ENCODE measurements at places on chromosomes 2 and 18. TPM values are rescaled to one million over a fixed set of nuclear protein-coding genes. Genes with fewer than 3 reads are reported as not detected.

Gene SALL3
- not detected for polyA plus RNA-seq

DNA sequence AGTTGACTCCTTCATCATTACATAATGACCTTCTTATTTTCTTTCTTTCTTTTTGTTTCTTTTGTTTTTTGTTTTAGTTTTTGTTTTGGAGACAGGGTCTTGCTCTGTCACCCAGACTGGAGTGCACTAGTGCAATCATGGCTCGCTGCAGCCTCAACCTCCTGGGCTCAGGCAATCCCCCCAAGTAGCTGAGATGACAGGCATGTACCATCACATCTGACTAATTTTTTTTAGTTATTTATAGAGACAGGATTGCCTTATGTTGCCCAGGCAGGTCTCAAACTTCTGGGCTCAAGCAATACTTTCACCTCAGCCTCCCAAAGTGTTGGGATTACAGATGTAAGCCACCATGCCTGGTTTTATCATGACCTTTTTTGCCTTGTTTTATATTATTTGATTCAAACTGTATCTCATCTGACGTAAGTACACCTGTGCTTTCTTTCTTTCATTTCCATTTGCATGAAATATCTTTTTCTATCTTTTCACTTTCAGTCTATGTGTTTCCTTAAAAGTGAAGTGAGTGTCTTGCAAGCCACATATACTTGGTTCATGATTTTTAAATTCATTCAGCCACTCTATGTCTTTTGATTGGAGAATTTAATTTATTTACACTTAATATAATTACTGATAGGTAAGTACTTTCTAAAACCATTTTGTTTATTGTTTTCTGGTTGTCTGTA lies 39.1 kb downstream of the SP100 start:
- DNase-seq = no peak
- H3K27ac ChIP-seq = peak overlapping the region; percentile 50
- no peaks in the 10 kb centered on the region for H3K27me3 ChIP-seq
- peaks cover 74% of the 10 kb centered on the region for H3K36me3 ChIP-seq
- H3K4me1 ChIP-seq = peaks cover 96% of the 10 kb centered on the region

Gene EVX2
- not detected for polyA plus RNA-seq

DNA sequence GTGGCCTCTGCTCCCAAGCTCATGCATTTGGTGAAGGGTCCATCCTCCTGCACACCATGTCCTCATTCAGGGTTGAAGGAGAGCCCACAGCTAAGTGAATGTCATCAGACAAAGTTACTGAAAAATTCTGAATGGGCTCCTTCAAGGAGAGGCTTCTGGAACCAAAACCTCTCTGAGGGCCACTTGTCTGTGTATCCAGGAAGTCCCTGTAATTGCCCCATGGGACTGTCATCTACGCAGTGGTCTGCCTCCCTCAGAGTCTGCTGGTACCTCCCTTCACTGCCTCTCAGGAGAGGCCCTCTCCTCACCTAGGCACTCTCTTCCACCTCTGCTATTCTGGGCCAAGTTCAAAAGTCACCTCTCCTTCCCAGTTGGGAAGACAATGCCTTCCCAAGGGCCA lies 68.0 kb downstream of the SLC4A5 start:
- peaks cover 9% of the 10 kb centered on the region for H3K36me3 ChIP-seq
- H3K4me3 ChIP-seq = no peak overlapping the region
- DNase-seq = no peak
- peaks cover 3% of the 10 kb centered on the region for H3K27me3 ChIP-seq
- H3K27ac ChIP-seq = no peak overlapping the region

- peaks cover 16% of the 10 kb centered on the region for H3K4me1 ChIP-seq
- no peaks in the 10 kb centered on the region for H3K36me3 ChIP-seq
- H3K27me3 ChIP-seq = peaks cover 6% of the 10 kb centered on the region
- no peak overlapping the region for H3K27ac ChIP-seq
- peak overlapping the region; percentile 69 for H3K4me3 ChIP-seq
These were observed 30.2 kb upstream of the SSB start for GRCh38 chr2:169768262-169768995.

Gene PRSS56
- not detected for polyA plus RNA-seq

DNA sequence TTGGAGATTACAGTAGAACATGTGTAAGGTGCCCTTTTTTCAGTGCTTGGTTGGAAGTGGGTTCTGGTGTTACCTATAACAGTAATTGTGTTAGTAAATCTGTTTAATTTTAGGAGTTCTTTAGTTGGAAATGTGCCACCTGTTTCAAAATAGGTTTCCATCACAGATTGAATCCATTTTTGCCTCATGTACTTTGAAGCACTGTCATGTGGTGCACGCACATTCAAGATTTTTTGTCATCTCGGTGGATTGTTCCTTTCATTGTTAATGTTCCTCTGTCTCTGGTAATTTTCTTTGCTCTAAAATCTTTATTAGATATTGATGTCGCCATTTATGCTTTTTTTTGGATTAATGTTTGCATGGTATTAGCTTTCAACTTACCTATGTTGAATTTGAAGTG lies 1.3 kb downstream of the ATP9B start:
- peaks cover 36% of the 10 kb centered on the region for H3K27me3 ChIP-seq
- H3K4me1 ChIP-seq = peaks cover 76% of the 10 kb centered on the region
- H3K4me3 ChIP-seq = peak overlapping the region; percentile 92
- H3K27ac ChIP-seq = peak overlapping the region; percentile 76
- no peak for DNase-seq

- no peaks in the 10 kb centered on the region for H3K27me3 ChIP-seq
- peaks cover 4% of the 10 kb centered on the region for H3K36me3 ChIP-seq
- peak overlapping the region; percentile 11 for H3K27ac ChIP-seq
- DNase-seq = no peak
- H3K4me1 ChIP-seq = peaks cover 24% of the 10 kb centered on the region
These were observed 15.9 kb upstream of the ZBTB14 start for GRCh38 chr18:5311301-5311989.

- H3K27me3 ChIP-seq = no peaks in the 10 kb centered on the region
- H3K4me3 ChIP-seq = no peak overlapping the region
- no peak overlapping the region for H3K27ac ChIP-seq
- DNase-seq = no peak
- H3K36me3 ChIP-seq = no peaks in the 10 kb centered on the region
- H3K4me1 ChIP-seq = no peaks in the 10 kb centered on the region
These were observed 328.7 kb downstream of the NR4A2 start for GRCh38 chr2:156003780-156004179.

DNA sequence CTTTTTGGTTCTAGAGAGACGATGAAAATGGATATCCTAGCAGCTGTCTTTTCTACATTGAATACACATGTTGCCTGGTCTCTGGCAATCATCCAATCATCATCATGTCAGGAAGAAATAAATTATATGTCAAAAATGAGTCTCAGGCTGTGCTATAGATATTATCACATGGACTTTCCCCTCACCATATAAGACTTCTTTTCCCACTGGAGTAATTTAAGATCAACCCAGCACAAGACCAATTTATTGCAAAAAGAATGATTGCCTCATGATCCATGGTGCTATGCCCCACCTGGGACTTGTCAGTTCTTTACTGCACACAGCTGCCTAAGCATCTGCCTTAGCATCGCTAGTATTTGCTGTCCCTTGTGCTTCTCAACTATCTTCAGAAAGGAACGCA lies 783.7 kb upstream of the TMEFF2 start:
- no peak overlapping the region for H3K27ac ChIP-seq
- DNase-seq = no peak
- no peaks in the 10 kb centered on the region for H3K36me3 ChIP-seq
- no peaks in the 10 kb centered on the region for H3K4me1 ChIP-seq

DNA sequence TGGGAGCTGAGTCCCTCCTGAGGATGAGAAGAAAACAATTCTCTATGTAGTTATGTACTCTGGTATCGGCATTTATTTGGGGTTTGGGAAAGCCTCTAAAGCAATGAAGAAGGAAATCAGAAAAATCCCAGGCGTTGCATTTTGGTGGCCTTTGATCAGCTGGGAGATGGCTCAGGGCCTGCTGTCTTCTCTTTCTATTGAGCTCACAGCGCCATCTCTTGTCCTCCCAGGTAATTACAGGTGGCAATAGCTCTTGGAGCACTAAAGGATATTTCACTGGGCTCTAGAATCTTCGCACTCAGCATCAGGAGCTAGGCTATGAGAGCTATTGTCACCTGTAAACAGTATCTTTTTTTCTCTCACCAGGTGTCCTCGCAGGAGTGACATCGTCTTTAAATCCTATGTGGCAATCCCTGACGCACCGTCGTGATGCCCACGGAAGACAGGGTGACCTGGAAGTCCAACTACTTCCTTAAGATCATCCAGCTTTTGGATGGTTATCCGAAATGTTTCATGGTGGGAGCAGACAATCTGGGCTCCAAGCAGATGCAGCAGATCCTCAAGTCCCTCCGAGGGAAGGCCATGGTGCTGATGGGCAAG lies 76.1 kb upstream of the PMAIP1 start:
- peaks cover 7% of the 10 kb centered on the region for H3K27me3 ChIP-seq
- H3K4me3 ChIP-seq = no peak overlapping the region
- no peak overlapping the region for H3K27ac ChIP-seq
- no peaks in the 10 kb centered on the region for H3K4me1 ChIP-seq
- DNase-seq = no peak

GRCh38 chr18:57544936-57545660 lies 41.4 kb downstream of the FECH start:
- DNase-seq = no peak
- H3K27ac ChIP-seq = no peak overlapping the region
- no peaks in the 10 kb centered on the region for H3K27me3 ChIP-seq
- H3K4me3 ChIP-seq = no peak overlapping the region

DNA sequence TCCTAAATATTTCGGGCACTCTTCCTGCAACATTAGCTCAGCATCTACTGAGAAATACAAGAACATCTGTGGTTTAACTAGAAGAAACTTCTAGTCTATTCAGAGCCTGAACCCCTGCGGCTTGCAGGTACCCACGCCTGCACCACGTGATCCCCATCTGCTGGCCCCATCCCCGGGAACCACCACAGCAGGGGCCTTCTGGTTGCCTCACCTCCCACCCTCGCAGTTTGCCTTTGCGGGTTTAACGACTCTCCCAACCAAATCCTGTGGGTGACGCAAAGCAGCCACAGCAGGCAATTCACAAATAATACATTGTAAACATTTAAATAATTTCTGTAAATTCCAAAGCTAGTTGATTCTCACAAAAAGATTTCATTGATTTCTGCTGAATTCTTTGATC lies 90.2 kb upstream of the TMEM18 start:
- peaks cover 54% of the 10 kb centered on the region for H3K4me1 ChIP-seq
- peak overlapping the region; percentile 68 for H3K27ac ChIP-seq
- DNase-seq = peak; percentile 70
